Activated T-helper 2 cell treated with anti-CD3 and anti-CD28 coated beads, Interferon-gamma antibody, Interleukin-2, Interleukin-4, amounts not matched to agents 10 μg/mL and 5 μg/mL and 100 μg/mL, durations not matched to agents 14 hours and 24 hours and 36 hours (primary cell): ENCODE measurements at places on chromosomes 4 and X.

- no peak for DNase-seq
Observed at GRCh38 chr4:24116107-24116506, 226.3 kb upstream of the PPARGC1A start.

GRCh38 chr4:17258106-17258505, 253.8 kb downstream of the QDPR start:
- no peak for DNase-seq

DNA sequence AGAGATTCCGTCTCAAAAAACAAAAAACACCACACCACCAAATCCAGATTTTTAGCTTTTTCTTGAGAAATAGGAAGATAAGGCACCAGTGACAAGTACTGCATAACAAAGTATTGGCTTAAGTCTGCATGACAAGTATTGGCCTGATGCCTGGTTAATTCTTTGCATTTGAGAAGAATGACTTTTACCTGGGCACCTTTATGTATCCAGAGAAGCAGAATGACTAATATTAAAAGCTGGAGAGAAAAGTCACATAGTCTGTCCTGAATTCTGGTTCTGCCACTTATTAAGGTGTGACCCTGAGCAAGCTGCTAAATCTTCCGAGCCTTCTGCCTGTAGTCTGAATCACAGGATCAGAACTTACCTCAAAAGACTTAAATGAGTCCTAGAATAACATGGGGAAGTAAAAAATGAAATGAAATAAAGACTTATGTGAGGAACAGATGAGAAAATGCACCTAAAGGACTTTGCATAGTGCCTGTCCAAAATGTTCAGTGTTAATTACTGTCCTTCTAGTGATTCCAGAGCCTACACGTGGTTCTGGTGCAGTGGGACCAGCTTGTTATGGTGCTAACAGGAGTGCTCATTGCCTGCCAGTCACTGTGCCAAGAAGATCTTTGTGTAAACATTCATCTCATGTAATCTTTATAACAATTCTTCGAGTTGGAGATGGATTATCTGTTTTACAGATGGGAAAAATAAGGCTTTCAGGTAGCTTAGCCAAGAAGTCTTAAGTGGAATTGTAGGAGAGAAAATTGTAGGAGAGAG, 31.6 kb downstream of the UGDH start:
- no peak for DNase-seq

- DNase-seq = no peak
Observed at GRCh38 chr4:119489305-119489704, 139.3 kb downstream of the PDE5A start.

DNA sequence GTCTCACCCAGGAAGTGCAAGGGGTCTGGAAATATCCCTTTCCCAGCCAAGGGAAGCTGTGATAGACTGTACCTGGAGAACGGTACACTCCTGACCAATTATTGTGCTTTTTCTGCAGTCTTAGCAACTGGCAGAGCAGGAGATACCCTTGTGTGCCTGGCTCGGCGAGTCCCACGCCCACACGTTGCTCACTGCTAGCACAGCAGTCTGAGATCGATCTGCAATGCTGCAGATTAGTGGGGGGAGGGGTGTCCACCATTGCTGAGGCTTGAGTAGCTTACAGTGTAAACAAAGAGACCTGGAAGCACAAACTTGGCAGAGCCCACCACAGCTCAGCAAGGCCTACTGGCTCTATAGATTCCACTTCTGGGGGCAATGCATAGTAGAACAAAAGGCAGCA, 138.5 kb downstream of the CHRDL1 start:
- no peak for DNase-seq

- no peak for DNase-seq
Observed at GRCh38 chrX:29617725-29618124, 597.6 kb upstream of the MAGEB2 start.

GRCh38 chr4:37634180-37634579, 52.0 kb downstream of the RELL1 start:
- DNase-seq = no peak

- DNase-seq = no peak
Observed at GRCh38 chr4:78377555-78377954, 174.0 kb upstream of the ANXA3 start.

DNA sequence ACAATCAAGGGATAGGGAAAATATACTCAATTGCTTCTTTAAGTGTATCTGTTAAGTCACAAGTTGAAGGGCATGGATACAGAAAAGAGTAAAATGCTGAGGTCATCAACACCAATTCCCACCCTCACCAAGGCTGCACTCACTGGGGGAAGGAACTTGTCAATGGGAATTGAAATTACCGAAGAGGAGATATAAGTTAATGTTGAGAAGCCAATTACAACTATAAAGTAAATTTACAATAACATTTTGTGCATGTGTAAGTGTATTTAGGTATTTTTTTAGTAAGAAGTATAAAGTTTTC, 255.1 kb upstream of the KCNIP4 start:
- DNase-seq = no peak

GRCh38 chr4:148998719-148999118, 556.5 kb upstream of the NR3C2 start:
- DNase-seq = no peak

- DNase-seq = no peak
Observed at GRCh38 chr4:184808713-184809050, 17.1 kb downstream of the ACSL1 start.

DNA sequence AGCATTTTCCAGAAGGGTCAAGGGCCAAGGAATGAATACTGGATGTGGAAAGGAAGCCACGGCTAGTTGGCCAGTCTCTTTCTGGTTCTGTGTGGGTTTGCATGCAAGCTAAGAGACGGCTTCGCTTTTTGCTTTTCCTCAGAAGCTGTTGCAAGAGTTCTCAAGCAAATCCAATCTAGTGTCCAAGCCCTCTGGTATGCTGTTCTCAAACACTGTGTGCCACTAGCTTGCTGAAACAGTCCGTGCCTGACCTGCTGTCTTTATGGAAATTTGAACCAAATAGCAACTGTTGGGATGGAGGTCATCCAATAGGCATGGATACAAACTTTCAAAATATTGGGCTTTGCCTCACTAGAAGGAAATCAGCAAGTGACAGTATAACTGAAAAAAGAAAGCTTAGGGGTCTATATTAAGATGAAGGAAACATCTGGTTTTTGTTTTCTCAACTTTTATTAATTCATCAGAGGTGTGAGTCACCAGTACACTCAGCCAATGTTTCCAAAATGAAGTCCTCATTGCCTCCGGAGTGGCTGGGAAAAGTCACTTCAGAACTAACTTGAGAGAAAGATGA, 70.5 kb downstream of the SLC9A6 start:
- DNase-seq = no peak

GRCh38 chr4:79904331-79904730, 168.7 kb downstream of the ANTXR2 start:
- DNase-seq = no peak

- no peak for DNase-seq
Observed at GRCh38 chrX:136193771-136194170, 46.4 kb downstream of the FHL1 start.

- DNase-seq = no peak
Observed at GRCh38 chrX:20459410-20460350, 193.0 kb upstream of the RPS6KA3 start.

- DNase-seq = no peak
Observed at GRCh38 chr4:159400558-159401225, 297.8 kb downstream of the RAPGEF2 start.

GRCh38 chr4:85431881-85432485, 43.0 kb upstream of the ARHGAP24 start:
- DNase-seq = no peak
